ENCODE measurements at places on chromosomes 4 and X.

GRCh38 chr4:52840531-52841370 is 21.4 kb upstream of the RASL11B start:
- no peak for DNase-seq

GRCh38 chr4:123449780-123450179 is 53.2 kb downstream of the SPRY1 start:
- no peak for DNase-seq

DNA sequence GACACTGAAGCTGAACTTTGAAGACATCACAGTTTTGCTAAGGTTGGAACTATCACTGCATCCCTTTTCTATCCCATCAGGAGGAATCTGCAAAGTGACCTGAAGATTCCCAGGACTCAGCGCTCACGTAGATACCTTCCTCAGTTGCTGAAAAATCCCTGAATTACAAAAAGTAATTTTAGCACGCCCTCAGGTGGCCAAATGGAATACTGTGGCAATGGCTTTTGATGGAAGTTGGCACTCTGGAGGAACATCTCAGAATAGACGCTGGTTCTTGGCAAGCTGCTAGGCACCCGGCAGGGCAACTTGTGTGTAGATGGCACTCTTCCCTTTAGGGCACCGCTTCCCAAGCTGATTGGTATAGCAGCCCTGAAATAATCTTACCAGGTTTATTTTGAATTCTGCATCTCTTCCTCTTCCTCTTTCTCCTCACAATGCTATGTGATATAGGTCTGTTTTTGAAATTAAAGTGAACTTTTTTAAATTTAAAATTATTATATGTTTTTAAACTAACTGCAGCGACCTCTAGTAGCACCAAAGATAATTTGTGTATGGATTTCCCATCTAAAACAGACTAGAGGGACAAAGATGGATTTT is 16.3 kb upstream of the ESX1 start:
- peak; percentile 13 for DNase-seq

GRCh38 chr4:77619408-77619807 is 13.8 kb downstream of the CXCL13 start:
- no peak for DNase-seq

DNA sequence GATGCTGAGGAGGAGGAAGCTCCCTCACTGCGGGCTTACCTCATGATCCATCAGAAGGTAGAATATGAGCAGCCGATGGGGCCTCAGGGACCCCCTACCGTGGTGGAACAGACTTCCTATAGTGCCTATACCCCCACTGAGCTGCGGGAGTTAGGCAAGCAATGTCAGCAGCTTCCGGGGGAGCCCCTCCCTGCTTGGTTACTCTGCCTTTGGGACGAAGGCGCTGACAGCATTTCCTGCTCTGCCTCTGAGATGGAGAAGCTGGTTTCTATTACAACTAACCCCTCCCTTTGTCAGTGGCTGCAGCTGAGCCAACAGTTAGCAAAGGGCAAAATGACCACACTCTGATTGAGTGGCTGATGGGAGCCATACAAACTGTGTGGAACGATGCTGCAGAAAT is 430.7 kb downstream of the IDS start:
- DNase-seq = no peak

- no peak for DNase-seq
These were observed 192.1 kb upstream of the PCDH10 start for GRCh38 chr4:132956962-132957361.

- no peak for DNase-seq
These were observed 694.4 kb downstream of the TRAM1L1 start for GRCh38 chr4:116391020-116391419.

DNA sequence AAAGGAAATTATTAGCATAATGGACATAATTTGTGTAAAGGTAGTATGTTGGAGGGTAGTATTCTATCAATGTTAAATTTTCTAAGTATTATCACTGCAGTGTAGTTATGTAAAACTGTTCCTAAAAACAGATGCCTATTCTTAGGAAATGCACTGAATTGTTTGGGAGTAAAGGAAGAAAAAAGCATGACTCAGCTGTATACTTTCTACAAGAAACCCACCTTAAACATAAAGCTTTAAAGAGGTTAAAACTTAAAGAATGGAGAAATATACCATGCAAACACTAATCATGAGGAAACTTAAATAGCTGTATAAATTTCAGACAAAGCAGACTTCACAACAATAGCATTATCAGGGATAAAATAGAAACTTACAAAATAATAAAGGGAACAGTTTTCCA is 292.9 kb downstream of the ANTXR2 start:
- DNase-seq = no peak

GRCh38 chrX:126394681-126395080 is 157.9 kb downstream of the DCAF12L1 start:
- DNase-seq = no peak

GRCh38 chr4:61294936-61295335 is 94.8 kb downstream of the ADGRL3 start:
- no peak for DNase-seq

- no peak for DNase-seq
These were observed 3.0 kb downstream of the ANK2 start for GRCh38 chr4:113052379-113052951.

DNA sequence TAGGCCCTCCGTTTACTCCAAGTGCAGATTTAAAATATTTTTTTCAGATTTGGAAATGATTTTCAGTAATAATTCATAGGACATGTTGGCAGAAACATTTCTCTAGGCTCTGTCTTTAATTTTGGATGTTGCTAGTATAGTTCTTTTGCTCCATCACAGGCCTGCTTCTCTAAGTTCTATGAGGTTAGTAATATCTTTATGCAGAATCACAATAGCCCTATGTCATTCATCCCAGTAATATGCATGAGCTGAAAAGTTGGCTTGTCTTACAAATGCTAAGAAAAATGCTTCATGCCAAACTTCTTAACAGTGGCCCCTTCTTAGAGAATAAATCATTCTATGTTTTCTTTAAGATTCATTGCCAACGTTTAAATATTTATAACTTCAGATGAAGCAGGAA is 148.3 kb upstream of the TLL1 start:
- no peak for DNase-seq

- DNase-seq = no peak
These were observed 112.5 kb downstream of the PDLIM5 start for GRCh38 chr4:94564252-94564651.

DNA sequence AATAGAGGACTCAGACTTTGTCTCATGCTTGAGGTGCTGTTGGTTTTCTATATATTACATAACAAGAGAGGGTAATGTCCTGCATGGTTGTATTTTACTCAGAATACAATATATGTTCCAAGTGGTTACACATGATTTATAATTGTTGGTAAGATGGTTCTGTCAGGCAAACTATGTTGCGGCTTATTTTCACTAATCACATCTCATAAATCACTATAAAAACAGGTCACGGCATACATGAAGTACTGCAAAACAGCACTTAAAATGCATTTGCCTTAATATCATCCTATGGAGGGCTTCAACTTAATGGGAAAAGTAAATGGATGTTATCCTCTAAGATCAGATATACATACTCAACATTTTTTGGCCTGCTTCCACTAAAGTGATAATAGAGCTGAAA is 246.0 kb upstream of the ARSJ start:
- no peak for DNase-seq

DNA sequence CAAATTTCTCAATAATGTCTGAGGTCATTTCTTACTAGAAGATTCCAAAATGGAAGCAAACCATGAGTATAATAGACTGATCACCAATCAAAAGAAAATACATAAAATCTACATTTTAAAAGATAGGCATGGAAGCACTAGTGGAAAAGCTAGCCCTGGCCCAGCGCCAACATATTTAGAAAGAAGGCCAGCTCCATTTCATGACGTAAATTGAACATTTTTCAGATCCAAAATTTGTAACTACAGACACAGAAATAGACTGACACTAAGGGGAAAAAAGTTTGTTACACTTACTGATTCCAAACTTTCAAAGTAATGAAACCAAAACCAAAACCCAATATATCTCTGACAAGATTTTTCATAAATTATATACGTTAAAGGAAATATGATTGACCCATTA is 117.7 kb downstream of the ADAMTS3 start:
- no peak for DNase-seq

DNA sequence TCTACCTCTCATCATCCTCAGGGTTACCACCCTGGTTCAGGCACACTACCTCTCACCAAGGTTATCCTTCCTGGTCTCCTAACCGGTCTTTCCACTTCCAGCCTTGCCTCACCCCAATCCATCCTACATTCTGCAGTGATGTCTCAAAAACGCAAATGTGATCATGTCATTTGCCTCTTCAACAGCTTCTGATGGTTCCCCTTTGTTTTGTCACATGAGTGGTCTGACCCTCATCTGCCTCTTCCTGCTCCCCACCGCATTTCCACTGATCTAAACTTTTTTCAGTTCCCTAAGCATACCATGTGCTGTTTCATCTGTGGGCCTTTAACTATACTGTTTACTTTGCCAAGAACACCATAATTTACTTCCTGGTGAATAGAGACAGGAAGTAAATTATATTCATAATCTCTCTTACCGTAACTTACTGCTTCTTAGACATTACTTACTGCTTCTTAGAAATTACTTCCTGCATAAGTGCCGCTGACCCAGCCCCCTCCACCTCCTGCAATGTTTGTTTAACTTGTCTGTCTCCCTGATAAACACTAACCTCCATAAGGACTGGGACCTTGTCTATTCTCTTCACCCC is 27.1 kb upstream of the NSUN7 start:
- DNase-seq = peak; percentile 41

- no peak for DNase-seq
These were observed 131.4 kb downstream of the CHIC2 start for GRCh38 chr4:53932796-53933610.

DNA sequence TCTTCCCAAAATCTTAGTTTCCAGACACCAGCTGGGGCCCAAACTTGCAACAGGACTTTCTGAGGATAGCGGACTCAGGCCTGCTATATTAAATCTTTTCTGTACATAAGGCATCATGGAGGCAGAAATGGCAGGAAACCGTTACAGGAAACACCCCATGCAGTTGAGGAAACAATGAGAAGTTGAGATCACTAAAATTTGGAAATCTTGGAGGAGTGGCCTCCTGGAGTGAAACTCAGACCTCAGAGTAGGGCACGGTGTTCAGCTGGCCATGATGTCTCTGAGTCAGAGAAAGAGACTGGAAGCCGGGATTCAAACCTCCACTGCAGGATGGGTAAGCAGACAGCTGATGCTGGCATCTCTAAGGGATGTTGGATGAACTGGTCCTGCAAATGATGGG is 372.6 kb upstream of the CTSO start:
- DNase-seq = no peak

GRCh38 chr4:168386002-168386401 is 67.5 kb upstream of the DDX60 start:
- no peak for DNase-seq

DNA sequence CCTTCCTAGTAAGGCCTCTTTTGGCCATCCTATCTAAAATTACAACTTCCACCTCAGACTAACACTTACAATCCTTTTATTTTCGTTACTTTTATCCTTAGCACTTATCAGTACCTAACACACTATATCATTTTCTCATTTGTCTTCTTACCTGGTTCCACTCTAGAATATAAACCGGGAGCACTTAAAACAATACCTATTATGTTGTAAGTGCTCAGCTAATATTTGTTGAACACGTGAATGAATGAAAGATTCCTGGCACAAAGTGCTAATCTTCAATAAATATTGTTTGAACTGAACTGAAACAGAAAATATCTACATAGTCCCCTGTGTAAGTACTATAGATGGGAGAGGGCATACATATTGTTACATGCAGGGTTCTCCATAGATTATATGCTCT is 14.4 kb downstream of the MGARP start:
- no peak for DNase-seq

- no peak for DNase-seq
These were observed 1264.7 kb downstream of the PCDH7 start for GRCh38 chr4:31984872-31985271.

DNA sequence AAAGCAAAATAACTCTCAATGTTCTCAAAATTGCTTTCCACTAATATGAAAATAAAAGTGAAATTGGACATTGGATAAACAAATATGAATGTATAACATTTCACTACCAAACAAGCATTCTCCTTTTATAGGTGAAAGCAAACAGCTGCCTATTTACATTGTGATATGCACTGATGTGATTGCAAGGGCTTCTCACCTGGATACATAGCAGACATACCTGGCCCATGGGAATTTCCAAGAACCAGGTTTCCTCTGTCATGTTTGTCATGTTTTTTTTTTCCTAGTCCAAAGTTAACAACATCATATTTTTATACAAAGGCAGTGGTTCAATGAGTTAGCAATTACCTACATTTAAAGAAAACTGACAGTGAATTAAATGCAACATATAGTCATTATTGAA is 228.5 kb downstream of the ANKRD50 start:
- no peak for DNase-seq

GRCh38 chr4:108884596-108884995 is 121.7 kb upstream of the ETNPPL start:
- DNase-seq = no peak
